ENCODE measurements at places on chromosomes 11 and 22.
A peak's percentile ranks its signal among the peaks of the same experiment; 100 is the strongest.

DNA sequence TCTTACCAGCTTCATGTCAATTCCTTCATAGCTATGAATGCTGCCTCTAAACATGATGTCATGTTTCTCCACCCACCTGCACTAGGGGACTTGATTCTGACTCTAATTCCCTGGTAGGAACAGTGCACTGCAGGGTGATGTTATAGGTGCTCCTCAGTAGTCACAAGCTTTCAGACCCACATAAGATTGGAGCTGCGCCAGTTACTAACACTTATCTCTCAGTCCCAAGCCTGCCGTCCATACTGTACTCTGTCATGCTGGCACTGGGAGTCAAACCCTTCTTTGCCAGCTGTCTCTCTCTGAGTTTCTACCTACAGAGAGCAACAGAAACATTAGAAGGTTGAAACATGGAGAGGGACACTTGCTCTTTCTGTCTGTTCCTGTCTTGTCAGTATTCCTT lies 5.5 kb downstream of the OR56A1 start:
- no peak for DNase-seq

DNA sequence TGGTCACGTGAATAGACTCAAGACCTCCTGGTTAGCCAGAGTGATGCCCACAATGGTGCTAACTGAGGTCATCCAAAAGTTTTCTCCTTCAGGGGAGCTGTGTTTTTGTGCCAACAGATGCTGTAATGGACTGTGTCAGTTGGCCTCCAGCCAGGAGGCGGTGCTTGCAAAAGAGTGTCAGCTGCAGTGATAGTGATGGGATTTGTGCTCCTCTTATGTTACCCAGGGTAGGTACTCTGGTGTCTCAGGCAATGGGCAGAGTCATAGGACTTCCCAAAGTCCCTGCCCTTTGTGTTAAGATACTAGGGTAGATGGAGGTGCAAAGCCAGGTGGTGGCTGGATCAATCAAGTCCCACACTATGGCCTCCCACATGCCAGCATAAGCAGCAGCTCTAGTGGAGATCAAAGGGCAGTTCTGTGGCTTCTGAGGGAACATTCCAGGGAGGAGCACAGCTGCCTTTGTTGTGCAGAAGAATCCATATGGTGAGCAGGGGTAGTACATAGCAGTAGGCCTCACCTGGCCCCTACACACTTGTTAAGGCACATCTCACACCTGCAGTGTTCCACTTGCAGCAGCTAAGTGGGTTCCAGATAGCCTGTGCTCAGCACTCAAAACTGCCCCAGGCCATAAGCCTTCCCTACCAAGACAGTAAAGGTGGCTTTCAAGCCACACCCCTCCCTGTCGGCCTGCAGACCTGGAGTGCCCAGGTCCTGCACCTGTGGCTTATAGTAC lies 9.4 kb upstream of the FANCF start:
- DNase-seq: peak; percentile 7

- DNase-seq: no peak
Measured at GRCh38 chr22:43153899-43154298, 2.5 kb downstream of the TSPO start.

GRCh38 chr11:61134801-61135257 lies 26.4 kb downstream of the VPS37C start:
- DNase-seq: no peak

- DNase-seq: no peak
Measured at GRCh38 chr22:36359470-36359996, 28.2 kb downstream of the MYH9 start.

DNA sequence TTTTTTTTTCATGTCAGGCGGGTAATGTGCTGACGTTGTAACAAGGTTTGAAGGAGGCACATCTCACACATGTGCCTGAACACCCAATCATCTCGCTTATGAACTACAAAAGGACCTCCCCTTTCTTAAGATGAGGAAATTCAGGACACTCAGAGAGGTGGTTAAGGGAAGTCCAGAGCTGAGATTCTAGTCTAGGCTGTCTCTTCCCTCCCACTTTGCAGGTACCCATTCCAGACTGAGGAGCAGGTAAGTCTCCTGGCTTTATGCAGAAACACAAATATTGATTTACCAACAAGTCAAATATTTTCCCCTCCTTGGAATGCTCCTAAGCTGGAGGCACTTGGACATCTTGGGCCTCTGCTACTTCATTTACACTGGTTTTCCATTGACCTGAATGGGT lies 122.9 kb upstream of the CADM1 start:
- DNase-seq: no peak

DNA sequence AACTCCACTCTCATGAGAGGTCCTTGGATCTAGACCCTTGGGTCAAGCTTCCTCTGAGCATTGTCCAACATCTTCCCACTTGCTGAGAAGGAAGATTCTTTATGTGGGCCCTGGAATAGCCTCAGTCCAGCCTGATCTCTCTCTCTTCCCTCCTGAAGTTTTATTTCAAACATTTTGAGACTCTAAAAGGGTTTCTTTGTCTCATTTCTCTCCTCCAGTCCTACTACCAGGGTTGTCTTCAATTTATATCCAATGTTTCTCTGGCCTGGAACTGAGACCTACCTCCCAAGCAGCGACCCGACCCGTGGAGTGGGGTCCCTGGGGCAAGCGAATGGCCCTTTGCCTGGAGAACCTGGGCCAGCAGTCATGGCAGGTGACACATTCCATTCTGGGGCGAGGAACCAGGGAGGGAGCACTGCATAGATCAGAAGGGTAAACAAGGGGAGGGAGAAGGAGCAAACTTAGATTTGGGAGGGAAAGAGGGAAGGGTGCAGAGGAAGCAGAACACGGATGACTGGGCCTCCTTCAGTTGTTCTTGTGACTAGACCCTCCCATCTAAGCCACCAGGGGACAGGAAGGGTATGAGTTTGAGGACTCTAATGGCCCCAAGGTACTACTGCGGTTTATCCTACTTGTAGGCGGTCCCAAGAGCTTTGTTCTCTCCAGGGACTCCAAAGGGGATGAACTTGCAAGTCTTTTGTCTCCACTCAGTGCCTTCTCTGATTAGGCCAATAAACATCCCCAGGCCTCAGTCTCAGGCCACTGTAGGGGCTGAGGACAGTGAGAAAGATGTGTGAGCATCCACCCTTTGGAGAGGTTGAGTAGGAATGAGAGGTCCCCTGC lies 14.2 kb upstream of the PRAME start:
- no peak for DNase-seq

GRCh38 chr11:85062659-85063058 lies 564.5 kb downstream of the DLG2 start:
- no peak for DNase-seq

GRCh38 chr22:29079218-29079901 lies 6.5 kb downstream of the KREMEN1 start:
- DNase-seq: peak; percentile 92

DNA sequence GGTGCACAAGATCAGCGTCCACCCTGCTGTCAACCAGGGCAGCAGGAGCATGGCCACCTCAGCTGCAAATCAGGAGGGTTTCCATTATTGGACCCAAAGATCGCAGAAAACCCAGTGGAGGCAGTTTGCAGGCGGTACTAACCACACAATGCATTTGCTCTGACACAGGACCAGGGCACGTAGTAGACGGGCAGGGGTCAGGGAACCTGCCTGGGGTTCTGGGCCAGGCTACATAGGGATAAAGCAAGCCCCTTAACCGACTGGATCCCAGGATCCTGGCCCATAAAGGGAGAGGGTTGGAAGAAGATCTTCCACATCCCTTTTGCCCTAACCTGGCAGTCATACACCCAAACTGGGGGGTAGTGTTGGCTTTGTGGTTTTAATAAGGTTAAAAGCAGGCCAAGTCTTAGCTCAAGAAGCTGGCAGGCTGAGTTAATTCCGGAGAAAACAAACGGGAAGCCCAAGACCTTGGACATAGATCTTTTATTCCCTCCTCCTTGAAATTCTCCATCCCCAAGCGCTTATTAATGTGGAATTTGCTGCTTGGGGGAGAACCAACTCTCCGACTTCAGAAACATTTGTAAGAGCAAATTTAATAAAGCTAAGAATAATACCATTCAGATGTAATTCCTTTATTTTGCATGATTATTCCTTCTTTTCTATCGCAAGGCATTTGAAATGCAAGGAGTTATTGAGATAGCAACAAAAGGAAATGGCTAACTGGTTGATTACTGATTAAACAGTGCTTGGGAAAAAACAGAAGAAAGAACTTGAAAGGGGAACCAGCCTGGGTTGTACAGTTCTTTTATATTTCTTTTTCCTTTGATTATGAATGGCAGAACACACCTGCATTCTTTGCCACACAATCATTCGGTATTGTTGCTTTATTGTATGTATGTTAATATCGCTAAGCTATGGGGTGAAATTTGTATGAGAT lies 6.3 kb upstream of the ARHGAP8 start:
- DNase-seq: no peak

DNA sequence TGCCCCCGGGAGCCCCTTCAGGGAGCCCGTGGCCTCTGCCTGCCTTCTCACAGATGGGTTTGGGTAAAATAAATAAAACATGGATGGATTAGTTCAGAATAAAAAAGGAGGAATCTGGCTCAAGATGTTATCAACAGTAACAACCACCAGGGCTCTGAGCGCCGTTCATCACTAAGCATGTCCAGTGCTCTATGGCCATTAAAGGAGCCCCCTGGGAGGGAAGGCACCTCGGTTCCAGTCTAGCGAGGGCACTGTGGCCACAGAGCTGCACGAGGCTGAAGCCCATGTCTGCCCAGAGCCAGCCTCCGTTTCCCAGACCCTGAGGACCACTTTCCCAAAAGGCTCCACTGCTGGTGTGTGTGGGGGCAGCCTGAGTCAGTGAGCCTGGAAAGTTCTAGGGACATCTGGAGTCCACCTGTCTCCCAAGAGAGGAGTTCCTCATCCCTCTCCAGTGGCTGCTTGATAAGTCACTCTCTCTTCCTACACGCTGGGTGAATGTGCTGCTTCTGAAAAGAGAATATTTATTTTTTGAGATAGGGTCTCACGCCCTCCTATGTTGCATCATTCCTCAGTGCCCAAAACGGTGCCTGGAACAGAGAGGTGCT lies 614.6 kb downstream of the TBC1D22A start:
- no peak for DNase-seq

DNA sequence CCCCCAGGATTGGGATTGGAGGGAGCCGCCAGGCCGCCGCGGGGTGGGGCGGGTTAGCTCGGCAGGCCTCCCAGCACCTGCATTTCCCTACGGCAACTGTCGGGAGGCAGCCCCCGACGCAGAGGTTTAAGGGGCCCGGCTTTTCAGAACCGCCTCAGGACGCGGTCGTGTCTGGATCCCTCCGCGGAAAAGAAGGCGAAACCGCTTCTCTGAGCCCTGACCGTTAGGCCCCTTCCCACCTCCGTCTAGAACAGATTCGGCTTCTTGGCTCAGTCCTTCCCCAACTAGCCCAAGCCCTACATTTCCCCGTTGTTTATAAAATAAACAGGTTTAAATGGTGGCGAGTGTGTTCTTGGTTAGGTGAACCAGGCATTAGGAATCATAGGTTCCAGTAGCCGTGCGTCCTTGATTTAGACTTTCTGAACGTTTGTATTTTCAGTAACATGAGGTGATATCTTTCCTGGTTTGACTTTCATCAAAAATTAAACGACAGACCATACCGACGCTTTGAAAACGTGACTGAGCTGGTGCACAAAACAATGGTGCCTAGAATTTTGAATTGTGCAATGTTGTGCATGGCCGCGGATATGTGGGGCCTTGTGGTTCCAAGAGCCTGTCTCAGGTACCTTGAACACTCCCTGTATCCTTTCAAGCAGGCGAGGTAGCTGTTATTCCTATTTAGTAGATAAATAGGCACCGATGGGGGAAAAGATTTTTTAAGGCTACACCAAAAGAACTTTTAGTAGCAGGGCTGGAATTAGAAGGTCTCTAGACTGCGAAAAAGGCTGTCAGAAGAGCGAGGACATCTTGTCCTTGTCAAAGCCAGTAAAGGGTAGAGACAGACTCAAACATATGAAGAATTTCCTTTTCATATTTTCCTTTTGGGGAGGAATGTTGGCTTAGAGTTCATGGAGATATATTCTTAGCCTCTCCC lies 1.2 kb upstream of the HSPA8 start:
- DNase-seq: no peak

DNA sequence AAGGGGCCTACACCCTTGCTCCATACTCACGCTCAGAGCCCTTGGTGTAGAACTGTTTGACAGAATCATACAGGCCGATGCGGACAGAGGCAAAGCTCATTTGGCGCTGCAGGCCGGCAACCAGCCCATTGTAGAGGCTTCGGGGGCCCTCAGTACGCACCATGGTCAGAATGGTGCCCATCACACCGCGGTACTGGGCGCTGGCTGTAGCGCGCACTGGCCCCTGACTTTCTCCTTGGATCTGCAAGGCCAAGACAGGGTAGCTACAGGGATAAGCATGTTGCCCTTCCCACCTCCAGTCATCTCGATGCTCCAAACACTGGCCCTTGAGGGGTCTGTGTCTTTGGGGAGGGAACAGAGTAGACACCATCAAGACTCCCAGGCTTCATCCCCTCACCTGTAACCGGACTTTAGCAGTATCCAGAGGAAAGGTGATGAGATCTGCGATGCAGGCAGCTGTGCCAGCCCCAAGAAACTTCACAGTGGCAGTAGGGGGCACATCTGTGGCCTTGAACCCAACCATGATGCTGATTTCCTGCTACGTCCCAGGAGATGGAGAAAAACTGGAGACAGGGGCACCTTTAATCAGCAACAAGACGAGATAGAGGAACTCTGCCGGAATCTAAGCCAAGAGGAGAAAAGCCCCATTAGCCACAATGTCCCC lies 4.7 kb downstream of the UCP2 start:
- DNase-seq: no peak

DNA sequence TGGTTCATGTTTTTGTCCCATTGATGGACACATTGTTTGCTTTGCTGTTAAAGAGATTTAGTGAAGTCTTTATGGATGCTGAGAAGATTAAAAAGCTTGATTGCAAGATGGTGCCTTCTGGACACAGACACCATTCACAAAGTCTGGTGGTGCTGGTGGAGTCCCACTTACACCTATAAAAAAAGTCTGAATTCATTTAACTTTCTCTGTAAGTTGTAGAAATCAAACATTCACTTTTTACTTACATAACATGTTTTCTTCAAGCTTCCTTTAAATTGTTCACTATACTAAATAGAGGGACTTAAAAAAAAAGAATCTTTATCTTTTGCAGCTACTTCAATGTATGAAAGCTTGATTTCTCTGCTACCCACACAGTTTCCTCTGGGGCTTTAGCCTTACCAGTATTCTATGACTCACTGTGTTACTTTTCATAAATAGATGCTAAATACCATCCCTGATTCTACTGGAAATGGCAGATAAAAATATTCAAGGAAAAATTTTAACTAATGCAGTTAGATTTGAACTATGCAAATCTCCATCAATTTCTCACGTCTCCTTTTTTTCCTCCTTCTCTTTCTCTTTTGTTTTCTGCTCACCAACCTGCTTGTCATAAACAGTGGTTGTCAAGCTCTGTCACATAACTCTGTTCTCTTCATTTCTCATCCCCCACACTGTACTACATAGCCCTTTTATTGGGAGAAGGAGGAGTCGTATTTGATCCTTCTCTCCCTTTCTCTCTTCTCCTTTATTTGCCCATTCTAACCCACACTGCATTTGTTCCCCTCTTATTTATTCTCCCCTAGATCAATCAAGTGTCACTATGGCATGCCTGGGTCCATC lies 89.7 kb downstream of the FAM76B start:
- DNase-seq: no peak

GRCh38 chr11:68181719-68182451 lies 31.2 kb downstream of the KMT5B start:
- no peak for DNase-seq
